ENCODE measurements at places on chromosomes 3 and 15.

DNA sequence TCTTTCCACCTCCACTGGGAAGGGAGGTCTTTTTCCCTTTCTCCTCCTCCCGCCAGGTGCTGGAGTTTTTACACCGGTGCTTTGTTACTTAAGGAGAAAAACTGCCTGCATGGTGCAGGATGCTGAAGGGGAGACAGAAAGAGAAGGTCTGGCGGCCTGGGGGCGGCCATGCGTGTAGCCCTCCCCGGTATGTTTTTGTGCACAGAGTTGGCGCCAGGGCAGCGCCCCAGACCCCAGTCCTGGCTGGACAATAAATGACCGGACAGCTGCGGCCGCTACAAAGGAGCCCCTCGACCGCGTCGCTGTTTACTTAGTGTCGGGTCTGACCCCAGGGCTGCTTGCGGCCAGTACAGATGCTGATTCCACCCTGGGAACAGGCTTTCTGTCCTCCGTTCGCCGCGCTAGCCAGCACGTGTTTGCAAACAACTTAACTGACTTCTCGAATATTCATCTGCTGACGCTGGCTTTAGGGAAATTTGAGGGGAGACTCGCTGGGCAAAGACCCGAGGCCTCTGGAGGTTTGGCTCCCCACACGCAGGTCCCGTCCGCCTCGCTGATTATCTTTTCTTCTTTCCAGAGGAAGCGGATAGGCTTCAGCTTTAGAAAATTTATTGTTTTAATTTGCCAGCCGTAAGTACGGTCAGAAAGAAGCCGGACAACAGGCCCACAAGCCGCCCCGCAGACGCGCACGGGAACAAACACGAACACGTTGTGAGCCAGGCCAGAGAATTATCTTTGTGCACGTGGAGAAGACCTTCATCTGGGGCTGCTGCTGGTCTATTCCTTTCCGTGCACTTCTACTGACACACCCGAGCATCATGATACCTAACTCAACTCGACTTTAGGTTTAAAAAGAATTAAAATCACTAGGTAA, 46.9 kb downstream of the ZIC4 start:
- DNase-seq: no peak

GRCh38 chr3:172280406-172281051, 167.7 kb downstream of the GHSR start:
- peak; percentile 81 for DNase-seq

DNA sequence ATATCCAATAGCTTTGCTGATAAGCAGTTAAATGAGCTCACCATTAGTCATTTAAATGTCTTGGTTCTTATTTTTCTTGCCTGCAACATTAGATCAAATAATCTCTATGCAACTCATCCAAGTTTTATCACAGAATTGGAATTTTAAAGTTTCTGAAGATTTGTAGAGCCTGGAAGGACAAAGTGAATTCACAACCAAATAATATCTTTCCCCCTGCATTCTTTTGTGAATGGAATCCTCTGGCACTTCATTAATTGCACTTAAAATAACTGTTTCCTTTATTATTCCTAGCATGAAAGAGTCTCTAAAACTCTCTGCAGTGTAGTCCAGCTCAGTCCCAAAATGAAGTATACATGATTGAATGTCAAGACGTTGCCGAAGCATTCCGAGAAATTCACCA, 345.6 kb upstream of the TGFBR2 start:
- DNase-seq: peak; percentile 36

GRCh38 chr3:120664926-120665325, 17.1 kb downstream of the HGD start:
- no peak for DNase-seq

DNA sequence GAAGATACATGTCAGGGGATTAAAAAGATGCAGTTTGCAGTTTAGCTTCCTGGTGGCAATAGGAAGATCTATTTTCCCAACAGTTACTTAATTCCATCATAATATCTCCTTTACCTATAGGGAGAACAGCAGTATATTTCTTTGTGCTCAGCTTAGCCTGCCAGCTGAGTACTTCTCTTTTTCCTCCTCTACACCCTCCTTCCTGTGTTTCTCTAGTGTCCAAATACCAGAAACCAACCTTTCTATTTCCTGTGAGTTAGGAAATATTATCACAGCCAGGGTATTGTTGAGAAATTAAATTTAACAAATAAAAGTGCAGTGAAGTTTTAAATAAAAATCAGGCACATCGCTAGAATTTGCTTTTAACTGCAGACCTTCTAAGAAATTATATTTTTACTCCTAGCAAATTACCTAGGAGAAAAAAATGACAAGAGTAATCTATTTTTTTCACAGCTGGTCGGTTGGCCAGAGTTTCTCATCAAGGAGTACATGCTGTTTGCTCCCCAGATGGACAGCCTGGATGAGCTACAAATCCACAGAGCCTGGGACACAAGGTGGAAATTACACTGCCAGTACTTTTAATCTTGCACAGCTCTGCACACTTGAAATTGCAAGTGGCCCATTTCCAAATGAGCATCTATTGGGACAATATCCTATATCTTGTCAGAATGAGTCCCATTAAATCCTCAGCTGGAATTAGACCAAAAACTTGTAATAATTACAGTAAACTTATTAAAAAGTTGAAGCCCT, 185.2 kb upstream of the CFAP20DC start:
- DNase-seq: no peak

GRCh38 chr3:181943285-181943684, 231.6 kb downstream of the SOX2 start:
- DNase-seq: no peak

- DNase-seq: no peak
Measured at GRCh38 chr3:187025656-187026316, 95.5 kb downstream of the ST6GAL1 start.

DNA sequence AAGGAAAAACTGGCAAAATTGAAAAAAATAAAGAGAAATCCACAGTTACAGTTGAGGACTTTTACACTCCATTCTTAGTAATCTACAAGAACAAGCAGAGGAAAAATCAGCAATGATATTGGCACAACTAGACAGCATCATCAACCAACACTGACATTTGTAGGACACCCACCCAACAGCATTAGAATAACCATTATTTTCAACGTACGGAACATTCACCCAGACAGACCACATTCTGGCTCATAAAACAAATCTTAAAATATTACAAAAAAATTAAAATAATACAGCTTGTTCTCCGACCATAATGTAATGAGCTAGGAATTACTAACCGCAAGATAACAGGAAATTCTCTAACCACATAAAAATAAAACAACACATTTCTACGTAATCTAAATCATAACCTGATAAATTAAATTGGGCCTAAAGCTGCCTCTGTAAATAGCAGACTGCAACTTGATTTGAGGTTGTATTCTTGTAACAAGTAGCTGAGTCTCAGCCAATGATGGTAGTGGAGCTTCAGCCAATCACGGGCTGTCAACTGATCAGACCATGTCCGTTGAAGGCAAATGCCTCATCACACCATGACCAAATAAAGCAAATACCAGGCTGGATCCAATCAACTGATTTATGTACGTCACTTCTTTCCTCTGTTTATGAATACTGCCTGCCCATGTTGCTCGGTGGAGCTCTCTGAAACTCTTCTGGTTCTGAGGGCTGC, 9.2 kb downstream of the PLSCR4 start:
- DNase-seq: peak; percentile 33

- no peak for DNase-seq
Measured at GRCh38 chr15:23546158-23546557, 19.3 kb upstream of the MKRN3 start.

- no peak for DNase-seq
Measured at GRCh38 chr3:195010551-195011100, 260.3 kb downstream of the XXYLT1 start.

DNA sequence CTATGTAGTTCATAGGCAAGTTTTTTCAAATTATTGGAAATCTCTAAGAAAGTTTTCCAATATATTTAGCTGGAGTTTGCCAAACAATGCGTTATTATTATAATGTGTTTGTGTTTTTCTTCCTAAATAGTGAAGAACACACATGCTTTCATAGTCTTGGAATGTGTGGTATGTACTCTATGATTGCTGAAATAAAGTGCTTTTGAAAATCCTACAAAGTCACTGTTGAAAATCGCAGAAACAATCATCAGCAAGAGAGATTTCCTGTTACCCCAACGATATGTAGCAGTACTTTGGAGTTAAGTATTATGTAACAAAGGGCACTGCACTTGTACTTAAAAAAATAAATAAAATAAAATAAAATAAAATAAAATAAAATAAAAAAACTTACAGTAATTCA, 796.2 kb downstream of the NAALADL2 start:
- peak; percentile 5 for DNase-seq

GRCh38 chr3:178671791-178672190, 135.6 kb downstream of the KCNMB2 start:
- peak; percentile 46 for DNase-seq

DNA sequence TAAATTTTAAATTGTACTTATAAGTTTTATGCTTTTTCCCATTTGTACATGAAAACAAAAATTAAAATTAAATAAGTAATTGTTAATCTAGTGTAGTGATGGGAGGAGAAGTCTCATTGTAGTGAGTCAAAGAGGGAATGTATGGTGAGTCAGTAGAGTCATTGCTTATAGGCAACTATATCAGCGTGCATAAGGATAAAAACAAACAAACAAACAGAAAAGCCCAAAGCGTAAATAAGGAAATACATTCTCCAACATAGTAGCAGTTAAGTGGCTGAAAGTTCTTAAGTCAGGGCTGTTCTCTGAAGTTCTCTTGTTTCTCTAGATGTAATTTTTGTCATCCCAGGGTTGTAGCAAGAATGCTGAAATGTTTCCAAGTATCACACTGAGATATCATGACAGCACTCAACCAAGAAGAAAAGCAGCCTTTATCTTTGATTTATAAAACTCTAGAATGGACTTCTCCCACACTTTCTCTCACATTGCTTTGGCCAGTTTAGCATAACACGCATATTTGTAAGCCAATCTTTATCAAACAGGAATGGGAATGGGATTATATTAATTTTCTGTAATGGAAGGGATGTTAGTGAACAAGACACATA, 184.1 kb upstream of the TP63 start:
- no peak for DNase-seq

- no peak for DNase-seq
Measured at GRCh38 chr3:138205527-138205926, 18.4 kb downstream of the ARMC8 start.

DNA sequence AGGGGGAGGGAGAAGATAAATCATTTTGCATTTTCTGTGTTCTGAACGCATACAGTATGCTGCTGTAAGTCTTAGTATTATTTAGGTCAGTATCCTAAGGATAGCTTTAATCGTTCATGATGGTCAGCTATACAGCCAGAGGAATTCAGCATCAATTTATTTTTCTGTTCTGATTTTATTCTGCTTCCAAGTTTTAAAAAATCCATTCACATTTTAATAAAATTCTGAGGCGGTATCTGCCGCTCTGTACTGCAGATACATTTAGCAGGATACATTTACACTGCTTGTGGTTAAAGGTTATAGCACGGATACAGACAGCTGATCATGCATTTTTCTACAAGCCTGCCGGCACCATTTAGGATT, 17.8 kb downstream of the ZBTB38 start:
- DNase-seq: no peak

DNA sequence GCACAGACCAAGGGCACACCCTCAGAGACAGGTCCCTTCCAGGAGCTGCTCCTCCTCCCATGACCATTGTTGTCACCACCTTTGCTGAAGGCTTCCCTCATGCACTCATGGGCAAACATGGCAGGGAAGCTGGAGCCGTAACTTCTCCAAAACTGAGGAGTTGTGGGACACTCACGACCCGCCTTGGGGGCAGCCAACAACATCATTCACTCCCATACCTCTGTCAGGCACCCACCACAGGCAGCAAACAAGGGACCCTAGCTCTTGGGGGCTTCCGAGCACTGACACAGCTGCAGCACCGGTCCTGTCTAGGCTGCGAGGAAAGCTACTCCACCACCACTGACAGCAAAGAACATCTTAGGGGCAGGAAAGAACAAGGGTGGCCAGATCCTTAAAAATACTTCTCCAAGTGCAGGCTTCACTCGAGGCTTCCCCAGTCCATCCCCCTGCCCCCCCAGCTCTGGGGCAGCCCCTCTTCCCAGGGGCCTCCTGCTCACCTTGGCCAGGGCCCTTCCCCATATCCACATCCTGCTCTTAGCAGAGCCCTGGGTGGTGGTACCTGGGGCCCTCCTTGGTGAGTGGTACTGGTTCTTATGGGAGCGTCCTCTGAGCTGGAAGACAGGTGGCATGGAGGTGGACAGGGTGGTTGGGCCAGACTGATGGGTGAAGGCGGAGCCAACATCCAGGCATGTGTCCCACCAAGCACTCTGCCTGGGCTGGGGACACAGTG, 28.0 kb upstream of the DUSP7 start:
- DNase-seq: no peak

DNA sequence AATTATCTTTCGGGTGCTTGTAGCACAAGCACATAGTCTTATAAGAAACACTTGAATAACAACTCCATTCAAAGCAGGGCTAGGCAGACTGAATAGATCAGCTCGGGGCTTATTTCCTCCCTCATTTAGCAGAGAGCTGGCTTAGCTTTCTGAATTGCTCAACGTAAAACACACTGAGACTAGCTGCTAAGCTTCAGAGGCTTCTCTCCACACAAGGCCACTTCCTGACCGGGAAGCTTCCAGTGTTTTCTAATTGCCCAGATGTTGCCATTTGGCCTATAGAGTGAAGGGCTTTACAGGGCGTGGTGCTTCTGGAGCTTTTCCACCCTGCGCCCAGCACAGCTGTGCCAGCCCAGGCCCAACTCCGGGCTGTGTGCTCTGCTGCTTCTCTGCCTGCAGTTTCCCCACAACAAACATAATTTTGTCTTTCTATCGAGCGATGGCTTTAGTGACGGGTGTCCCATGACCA, 16.6 kb downstream of the FAM240A start:
- DNase-seq: peak; percentile 75
